ENCODE measurements at places on chromosomes 5 and 9. TPM values are rescaled to one million over a fixed set of nuclear protein-coding genes. Genes with fewer than 3 reads are reported as not detected.
A peak's percentile ranks its signal among the peaks of the same experiment; 100 is the strongest.

DNA sequence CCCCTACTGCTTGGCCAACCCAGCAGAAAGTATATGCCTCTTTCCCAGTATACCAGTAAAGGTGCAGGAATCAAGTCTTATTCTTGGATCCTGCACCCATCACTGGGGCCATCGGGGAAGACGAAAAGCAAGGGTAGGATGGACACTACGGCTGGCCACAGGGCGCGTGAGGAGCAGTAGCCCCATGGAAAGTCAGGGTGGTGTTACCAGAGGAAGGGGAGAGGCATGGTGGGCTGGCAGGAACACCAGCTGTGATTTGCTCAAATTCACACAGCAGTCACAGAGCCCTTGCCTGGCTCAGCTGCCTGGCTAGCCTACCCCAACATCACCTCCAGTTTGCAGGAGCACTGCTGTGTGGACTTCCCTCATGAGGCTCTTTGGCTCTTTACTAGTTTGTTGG lies 34.5 kb upstream of the SAP30L start:
- no peak for DNase-seq

DNA sequence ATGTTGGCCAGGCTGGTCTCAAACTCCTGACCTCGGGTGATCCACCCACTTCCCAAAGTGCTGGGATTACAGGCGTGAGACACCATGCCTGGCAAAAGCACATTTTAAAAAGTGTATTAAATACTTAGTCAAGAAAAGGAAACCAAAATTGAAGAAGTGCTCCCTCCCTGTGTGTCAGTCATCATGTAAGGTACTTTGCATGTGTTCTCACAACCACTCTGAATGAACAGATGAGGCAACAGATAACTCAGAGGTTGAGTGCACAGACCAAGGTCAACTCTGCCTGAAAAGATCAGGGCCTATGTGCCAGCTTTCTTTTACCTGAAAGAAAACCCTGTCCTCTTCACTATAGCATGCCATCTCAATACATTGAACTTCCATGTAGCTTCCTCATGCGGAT lies 289.7 kb downstream of the MRPS30 start:
- DNase-seq, result no peak

GRCh38 chr9:128902351-128903078 lies 18.3 kb upstream of the PHYHD1 start:
- peak; percentile 59 for DNase-seq

DNA sequence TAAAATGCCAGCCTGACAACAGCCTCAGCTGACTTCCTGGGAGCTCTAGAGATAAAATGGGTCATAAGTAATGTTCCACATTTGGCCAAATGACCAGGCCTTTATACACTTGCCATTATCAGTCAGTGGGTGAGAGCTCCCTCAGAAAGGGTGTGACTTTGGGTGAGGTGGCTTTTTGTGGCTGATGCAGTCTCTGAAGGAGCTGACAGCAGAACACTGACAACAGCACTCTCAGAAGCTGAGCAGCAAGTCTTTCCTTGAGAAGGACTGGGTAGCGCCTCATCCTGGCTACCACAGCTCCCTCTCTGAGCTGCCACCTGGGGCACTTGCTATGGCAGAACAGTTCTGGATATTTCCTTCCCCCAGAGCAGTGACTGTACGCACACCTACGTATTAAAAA lies 22.0 kb upstream of the GNAQ start:
- DNase-seq, result no peak

F12 gene
- 0.27 TPM for polyA plus RNA-seq

DNA sequence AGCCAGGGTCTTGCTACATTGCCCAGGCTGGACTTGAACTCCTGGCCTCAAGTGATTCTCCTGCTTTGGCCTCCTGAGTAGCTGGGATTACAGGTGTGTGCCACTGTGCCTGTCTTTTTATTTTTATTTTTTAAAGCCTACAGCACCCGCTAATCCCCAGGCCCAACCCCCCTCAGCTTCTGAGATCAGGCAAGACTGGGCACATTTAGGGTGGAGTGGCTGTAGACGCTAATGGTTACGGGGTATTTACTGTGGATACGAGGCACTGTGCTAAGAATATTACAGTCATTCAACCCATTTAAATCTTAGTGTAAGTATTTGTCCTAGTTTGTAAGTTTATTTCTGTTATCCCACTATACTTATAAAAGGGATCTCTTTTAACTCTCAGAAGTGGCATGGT lies 175.2 kb downstream of the FANCC start:
- DNase-seq, result no peak

All from right cardiac atrium (tissue), 5 donors.